Stimulated activated CD8-positive, alpha-beta memory T cell treated with anti-CD3 and anti-CD28 coated beads, Interleukin-15, amount 100 ng/mL, for 4 hours (primary cell): ENCODE measurements at places on chromosomes 16 and 17.

DNA sequence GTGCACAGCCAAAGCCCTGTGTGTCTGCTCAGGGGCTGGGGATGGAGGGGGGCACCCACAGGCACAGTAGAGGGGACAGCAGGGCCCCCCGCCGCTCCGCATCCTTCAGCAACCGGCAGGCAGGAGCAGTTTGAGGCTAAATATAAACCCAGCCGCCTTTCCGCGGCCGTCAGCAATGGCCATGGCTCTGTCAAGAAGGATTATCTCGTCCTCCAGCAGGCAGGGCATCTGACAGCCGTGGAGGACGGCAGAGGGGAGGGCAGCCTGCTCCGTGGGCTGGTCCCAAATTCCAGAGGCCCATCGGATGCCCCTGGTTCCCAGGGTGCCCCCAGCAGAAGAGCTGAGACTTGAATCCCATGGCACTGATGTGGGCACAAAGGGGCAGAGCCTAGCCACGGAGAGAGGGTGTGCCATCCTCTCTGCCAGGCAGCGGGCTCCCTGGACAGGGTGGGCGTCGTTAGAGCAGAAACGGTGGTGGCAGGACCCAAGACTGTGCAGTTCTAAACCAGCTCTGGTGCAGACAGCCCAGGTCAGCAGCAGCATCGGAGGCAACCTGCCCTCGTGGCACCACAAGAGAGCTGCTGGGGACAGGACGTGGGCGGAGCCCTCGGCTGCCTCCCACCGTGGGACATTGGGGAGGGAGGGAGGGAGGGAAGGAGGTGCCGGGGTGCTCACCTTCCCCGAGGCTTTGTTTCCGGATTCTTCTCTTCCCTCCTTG lies 198.8 kb upstream of the CIBAR2 start:
- DNase-seq, result no peak

GRCh38 chr16:28621481-28622155 lies 11.8 kb upstream of the SULT1A1 start:
- no peak for DNase-seq

DNA sequence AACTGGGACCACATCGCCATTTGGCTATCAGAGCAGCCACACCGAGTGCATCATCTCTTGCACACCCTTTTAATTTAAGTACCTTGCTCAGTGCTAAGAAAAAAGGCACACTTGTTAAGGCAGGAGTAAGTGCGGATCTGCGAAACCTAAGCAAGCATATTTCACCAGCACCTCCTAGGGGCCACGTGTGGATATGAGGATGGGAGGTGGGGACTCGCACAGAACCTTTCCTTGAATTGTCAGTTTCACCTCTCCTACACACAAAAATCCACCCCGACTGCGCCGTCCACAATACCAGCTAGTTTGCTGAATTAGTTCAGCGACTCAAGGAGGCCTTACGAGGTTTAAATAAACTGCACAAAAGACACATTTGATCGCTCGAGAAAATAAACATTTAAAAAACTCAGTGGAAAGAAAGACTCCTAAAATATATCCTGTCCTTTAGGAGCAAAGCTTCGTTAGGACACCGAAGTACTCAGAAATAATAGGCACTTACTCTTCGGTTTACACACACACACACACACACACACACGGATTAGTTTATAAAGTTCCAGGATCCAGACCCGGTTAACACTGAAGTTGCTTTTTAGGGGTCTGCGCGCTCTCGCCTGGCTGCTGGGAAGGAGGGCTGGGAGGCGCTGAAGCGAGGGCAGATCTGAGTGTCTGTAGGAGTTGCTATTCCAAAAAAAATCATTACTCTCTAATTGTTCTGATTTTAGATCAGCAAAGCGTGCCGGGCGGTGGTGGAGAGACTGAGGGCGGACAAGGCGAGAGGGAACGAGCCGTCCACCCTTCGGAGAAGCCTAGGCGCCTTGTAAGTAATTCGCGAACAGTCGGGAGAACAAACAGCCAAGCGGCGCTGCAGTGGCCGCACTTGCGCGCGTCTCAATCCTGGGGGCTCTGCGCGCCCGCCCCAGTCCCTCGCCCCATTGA lies 1.0 kb upstream of the KCNJ2 start:
- DNase-seq, result no peak

DNA sequence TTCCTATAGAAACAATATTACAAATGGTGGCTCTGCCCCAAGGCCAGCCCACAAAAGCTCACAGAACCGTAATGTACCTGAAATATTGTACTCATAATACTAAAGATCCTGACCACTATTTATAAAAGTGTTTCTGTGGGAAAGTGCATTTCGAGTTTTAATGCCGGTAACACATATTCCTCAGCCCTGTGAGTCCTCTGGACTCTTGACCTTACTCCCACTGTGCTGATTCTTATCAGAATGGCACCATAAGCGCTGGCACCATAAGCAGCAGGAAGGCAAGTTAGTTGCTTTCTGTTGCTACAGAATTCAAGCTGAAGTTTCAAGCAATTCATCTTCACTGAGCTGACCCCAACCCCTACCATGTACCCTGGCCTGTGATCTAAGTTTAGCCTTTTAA lies 36.4 kb upstream of the MED13 start:
- no peak for DNase-seq

DNA sequence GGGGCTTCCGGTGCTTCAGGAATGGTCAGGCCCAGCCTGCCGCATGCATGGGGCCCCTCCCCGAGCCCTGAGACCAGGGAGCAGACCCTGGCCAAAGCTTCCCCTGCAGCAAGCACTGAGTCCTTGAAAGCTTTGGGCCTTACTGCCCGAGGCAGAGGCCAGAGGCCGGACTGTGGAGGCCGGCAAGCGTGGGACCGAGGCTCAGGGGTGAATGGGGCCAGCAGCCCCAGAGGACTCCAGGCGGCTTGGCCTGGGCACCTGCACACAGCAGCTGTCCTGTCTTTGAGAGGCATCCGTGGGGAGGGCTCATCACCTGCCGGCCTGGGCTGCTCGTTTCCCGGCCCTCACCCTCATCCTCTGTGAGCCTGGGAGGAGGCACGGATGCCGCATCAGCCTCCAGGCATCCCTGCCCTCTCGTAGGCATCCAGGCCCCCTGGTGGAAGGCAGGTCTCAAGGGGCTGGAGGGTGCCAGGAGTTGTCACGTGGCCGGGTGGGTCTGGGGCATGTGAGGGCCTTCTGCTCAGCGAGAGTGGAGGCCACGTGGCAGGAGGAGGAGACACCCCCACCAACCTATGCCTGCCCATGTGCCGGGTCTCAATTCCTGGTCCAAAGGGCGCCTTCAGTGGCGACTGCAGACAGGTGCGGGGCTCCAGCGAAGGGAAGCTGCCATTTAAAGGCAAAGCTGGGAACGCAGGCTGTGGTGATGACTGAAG lies 31.4 kb downstream of the CACNA1H start:
- no peak for DNase-seq

GRCh38 chr16:77540646-77541045 lies 105.8 kb upstream of the ADAMTS18 start:
- no peak for DNase-seq

DNA sequence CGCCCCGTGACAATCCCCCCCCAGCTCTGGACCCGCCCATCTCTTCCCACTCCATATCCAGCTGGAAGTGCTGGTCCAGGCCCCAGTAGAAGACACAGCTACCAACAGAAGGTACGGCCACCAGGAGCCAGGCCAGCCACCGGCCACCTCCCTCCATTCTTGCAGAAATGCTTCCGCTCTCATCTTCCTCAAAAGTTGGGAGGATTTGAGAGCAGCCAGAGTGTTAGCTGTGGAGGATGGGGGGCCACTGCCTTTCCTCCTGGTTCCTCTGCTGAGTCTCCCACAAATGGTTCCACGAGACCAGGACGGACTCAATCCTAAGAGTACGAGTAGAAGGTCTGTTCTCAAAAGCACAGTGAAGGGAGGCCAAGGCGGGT lies 78.3 kb downstream of the GAS7 start:
- DNase-seq, result no peak

- no peak for DNase-seq
Observed at GRCh38 chr16:7200320-7200719, 132.3 kb upstream of the RBFOX1 start.

DNA sequence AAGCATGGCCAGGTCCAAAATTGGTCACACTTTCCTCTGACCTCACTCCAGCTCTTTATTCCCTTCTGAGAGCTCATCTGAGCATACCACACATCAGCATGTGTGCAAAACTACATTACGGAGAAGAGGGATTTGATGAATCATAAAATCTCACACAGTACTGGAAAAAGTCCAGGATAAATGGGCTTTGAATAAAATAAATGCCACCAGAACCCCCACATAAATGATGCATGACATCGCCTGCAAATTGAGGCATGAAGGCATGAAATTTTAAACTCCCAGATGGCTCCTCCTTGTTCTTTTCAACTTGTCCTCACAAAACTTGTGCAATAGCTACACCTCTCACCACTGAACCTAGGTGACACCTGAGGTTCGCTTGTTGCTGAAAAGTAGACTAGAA lies 439.5 kb downstream of the CA10 start:
- no peak for DNase-seq
